Right atrium auricular region (tissue), 2 donors: ENCODE measurements at places on chromosomes 6 and 20.

GRCh38 chr6:17202526-17202925 lies 78.6 kb upstream of the RBM24 start:
- DNase-seq: no peak

DNA sequence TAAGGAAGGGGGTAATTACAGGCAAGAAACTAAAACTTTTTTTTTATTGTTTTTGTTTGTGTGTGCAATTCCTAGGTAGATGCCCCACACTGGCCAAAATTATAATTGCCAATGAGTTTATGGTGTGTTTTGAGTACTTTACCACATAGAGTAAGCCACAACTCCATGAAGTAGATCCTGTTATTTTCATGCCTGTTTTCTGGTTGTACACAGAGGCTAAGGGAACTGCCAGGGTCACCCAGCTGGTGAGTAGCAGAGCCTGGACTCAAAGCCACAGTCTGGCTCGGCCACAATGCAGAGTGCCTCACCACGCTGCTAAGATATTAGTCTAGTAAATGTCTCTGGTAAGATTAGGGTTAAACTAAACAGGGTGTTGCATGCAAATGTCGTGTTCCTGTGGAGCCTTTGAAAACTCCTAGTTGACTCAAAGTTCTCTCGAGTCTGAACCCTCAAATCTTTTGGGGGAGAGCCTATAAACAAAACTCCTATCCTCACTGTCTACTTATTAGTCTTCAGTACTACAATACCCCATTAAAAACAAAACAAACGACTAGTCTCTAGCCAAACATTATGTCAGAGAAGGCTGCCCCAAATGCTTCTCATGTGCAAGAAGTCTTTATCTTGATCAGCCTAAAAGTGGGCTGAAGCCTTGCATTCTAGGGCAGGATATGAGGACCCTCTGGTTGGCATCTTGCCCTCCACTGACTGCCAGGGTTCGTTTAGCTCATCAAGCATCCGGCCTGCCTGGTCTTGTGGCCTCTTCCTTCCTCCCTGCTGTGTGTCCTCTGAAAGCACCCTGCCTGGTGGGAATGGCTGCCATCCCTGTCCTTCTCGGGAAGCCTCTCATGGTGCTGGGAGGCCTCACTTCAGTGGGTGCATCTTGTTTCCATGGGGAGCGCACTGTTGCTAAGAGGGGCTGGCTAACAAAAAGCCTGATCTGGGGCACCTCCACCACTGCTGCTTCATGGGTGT lies 4.2 kb downstream of the DUSP22 start:
- DNase-seq: peak; percentile 70

- no peak for DNase-seq
Measured at GRCh38 chr6:158073776-158074175, 92.1 kb downstream of the SYNJ2 start.

- no peak for DNase-seq
Measured at GRCh38 chr6:148758492-148758891, 11.7 kb downstream of the UST start.

DNA sequence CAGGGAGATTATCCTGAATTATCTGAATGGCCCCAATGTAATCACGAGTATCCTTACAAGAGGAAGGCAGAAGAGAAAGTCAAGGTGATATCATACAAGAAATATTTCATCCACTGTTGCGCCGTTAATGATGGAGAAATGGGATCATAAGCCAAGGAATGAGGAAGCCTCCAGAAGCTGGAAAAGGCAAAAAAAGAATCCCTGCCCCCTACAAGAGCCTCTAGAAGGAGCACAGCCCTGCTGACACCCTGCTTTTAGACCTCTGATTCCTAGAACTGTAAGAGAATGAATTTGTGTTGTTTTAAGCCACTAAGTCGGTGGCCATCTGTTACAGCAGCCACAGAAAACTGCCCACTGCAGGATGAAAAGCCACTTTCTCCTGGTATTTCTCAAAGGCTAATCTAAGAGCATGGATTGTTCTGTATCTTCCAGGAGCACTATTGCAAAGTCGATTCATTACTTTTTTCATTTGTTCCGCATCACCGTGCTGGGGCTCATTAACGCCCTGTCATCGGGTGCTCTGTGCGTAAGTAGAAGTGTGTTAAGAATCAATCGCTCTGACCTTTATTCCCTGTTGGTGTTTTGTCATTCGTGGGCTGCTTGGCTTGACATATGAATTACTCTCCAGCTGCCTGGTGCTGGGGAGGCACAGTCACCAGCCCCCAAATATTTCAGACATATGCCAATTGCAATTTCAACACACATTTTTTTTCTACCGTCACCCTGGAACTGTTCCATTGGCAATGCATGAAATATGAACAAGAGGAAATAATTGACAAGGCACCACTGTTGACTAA lies 117.0 kb downstream of the PCSK2 start:
- no peak for DNase-seq

DNA sequence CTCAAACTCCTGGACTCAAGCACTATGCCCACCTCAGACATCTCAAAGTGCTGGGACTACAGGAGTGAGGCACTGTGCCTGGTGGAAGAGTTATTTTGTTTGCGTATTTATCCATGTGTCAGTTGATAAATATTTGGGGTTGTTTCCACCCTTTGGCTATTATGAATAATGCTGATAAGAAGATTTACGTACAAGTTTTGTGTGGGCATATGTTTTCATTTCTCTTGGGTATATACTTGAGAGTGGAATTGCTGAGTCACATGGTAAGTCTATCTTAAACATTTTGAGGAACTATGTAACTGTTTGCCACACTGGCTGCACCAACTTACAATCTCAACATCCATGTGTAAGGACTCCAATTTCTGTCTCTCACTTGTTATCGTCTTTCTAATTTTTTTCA lies 200.3 kb downstream of the RNGTT start:
- no peak for DNase-seq

GRCh38 chr6:158627940-158628211 lies 16.7 kb downstream of the DYNLT1 start:
- no peak for DNase-seq

DNA sequence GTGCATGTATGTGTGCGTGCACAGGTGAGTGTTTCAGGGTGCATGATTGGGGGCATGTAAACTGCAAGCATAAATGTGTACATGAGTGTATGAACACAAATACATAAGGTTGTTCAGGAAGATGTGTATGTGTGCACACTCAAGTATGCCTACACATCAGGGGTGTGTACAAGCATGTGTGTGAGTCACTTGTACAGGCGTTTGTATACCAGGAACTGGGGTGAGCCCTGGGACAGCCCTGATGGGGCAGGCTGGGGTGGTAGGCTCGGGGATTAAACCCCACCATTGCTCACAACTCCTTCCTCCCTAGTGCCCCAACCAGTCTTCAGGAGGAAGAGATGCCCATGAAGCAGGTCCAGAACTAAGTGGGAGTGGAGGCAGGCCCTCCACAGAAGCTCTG lies 4.3 kb downstream of the CRIP3 start:
- DNase-seq: no peak

DNA sequence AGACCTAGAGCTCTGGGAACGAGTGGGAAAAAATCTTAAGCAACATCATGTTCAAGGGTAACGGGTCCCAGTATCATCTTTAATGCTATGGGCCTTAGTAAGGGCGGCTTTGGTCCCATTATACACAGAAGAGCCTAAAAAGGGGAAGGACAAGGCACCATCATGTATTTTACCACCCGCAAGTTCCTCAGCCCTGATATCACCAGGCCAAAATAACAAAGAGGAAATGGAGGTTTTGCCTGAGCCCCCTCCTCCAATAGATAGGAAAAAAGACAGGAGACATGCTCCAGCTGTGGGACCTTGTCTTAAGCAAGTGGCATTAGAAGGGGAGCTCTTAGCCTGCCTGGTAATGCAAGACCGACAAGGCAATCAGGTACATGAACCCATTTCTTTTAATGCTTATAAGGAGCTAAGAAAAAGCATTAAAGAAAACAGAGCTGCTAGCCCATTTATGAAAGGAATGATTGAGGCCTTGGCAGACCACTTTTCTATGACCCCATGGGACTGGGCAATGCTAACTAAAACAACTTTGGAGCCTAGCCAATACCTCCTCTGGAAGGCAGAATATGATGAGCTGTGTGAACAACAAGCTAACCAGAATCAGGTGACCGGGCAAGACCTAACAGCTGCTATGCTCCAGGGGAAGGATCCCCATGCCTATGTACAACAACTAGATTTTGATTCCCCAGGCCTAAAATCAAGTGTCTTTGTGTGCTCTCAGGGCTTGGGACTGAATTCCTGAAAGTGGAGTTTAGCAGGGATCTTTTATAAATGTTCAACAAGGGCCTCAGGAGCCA lies 23.2 kb downstream of the HLA-DPA1 start:
- no peak for DNase-seq

GRCh38 chr6:9062596-9062995 lies 627.3 kb upstream of the SLC35B3 start:
- DNase-seq: no peak

DNA sequence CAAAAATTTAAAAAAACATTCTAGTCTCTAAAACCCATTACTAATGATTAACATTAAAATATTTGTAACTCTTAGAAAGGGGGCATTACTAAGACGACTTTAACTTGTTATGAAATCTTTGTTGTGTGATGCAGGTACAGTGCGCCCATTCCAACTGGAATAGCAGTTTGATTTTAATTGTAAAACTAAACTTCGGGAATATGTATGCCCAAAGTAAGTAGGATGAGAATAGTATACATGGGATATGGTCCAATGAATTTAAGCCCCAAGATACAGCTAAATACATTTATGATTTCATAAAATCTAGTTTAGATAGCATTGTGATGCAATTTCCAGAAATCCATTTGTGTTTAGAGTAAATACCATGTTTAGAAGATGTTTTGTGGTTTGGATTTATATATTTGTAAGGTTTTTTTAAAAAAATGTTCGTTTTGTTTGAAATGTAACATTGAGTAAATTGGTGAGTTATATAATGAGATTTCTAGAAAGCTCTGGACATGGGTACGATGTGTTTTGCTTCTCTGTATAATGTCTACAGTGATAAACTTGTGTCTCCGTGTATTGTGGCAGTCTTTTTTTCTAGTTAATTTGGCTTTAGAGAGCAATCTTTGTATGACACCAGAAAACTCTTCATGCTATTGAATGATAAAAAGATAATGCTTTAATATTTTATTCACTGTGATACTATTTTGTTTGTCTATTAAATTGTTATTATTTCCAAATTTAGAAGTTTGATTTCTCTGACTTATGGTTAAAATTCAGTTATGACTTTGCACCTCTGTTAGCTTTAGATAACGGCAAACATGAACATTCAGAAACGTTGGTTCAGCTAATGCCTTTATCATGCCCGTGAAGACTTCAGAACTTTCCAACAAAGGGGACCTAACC lies 54.8 kb downstream of the RNF182 start:
- DNase-seq: no peak

GRCh38 chr6:168888102-168888501 lies 365.5 kb downstream of the THBS2 start:
- DNase-seq: no peak

DNA sequence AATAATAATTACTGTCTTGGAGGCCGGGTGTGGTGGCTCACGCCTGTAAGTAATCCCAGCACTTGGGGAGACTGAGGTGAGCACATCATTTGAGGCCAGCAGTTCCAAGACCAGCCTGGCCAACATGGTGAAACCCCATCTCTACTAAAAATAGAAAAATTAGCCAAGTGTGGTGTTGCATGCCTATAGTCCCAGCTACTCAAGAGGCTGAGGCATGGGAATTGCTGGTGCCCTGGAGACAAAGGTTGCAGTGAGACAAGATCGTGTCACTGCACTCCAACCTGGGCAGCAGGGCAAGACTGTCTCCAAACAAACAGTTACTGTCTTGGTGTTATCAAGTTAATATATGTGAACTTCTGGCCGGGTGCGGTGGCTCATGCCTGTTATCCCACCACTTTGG lies 4.9 kb downstream of the RRP36 start:
- no peak for DNase-seq

- DNase-seq: no peak
Measured at GRCh38 chr6:152595499-152595898, 41.7 kb downstream of the SYNE1 start.

DNA sequence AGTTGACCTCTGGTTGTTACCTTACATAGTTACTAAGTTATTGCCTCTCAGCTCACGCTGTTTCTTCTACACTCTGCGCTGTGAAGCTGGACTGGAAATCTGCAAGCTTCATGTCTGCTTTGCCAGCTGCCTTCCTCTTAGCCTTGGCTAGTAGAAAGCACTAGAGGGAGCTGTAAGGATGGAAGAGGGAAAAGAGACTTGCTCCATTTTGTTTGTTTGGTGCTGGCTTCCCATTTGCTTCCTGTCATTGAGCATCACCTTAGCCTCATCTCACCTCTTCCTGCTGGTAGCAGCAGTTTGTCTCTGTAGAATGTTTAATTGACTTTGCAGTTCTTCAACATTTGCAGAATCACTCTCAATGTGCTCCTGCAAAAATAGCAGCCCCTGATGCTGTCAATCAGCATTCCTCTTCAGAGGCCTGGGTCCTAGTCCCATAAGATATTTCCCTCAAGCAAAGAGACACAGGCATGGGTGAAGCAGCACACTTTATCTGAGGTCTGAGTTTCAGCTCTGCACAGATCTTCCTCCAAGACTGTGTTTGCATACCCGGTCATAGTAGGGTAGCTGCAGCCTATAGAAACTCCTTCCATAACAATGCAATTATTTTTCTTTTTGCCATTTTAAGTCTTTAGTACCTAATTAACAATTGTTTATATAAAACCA lies 302.2 kb upstream of the EPHA7 start:
- no peak for DNase-seq

DNA sequence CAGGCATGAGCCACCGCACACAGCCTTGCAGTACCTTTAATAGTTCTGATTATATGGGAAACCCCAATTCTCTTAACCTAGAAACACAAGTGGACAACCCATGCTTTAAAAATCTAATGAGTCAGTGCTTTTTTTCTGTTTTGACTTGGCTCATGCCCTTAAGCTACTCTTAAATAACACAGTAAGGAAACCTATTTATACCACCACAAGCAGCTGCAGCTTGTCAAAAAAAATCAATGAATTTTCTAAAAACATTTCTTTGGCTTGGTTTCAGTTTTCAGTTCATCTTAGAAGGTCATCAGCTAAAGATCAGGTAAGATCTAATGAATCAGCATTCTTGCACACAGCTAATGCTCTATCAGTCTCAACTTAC lies 124.1 kb upstream of the DST start:
- DNase-seq: no peak

- DNase-seq: no peak
Measured at GRCh38 chr6:35219683-35220326, 6.0 kb downstream of the SCUBE3 start.

DNA sequence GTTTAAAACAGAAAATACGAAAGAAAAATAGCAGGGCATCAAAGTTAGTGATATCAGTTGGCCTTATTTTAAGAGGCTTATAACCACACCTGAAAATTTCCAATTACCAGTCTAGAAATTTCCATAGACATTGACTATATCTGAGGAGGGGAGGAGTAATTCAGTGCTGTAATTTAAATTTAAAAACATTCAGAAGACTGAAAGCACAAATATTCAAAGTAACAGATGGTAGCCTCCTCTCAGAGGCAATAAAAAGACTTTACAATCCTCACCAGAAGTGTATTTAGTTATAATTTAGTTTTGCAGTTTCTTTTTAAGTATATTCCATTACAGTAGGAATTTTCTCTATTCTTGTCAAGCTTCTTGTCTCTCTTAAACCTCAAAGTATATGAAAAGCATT lies 18.4 kb upstream of the LOC128125822 start:
- DNase-seq: no peak

GRCh38 chr6:16514249-16514648 lies 247.0 kb downstream of the ATXN1 start:
- no peak for DNase-seq

GRCh38 chr6:28865401-28866204 lies 58.2 kb downstream of the TRIM27 start:
- DNase-seq: no peak
